ENCODE measurements at places on chromosomes 1 and 21.

GRCh38 chr21:33244082-33244778 lies 14.5 kb downstream of the IFNAR2 start:
- DNase-seq: no peak

DNA sequence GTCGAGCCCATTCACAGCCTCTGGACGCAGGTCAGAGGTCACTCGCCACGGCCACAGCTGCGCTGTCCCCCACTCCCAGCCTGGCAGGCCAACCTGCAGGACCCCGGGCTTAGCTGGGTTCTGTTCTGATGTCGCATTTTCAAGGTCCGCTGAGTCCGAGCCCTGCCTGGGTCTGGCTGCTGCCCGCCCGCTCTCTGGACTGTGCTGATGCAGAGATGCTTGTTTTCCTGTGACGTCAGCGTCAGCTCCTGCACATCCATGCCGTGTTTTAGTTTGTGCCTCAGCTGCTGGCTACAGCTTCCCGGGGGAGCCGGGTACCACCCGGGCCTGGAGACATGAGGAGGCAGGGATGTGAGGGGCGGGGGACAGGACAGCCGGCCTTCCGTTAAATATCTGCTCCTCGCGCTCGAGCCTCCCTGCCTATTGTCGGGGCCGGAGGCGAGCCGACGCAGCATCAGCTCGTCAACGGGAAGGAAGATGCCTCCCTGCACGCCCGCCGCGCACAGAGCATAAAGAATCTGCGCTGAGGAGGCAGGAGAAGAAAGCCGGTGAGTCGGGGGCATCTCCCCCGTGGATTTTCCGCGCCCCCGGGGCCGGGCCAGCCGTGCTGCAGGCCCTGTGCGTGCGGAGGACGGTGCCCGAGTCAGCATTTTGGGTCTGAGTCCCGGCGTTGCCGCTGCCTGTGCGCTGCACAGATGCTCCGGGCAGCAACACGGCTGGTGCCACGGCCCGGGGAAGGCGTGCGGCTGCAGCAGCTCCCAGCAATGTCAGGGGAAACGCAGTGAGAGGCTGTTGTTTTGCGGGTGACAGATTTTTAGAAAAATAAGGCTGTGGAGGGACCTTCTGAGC lies 23.4 kb downstream of the PRKCZ start:
- no peak for DNase-seq

GRCh38 chr1:119870917-119871596 lies 25.3 kb downstream of the ADAM30 start:
- peak; percentile 6 for DNase-seq

DNA sequence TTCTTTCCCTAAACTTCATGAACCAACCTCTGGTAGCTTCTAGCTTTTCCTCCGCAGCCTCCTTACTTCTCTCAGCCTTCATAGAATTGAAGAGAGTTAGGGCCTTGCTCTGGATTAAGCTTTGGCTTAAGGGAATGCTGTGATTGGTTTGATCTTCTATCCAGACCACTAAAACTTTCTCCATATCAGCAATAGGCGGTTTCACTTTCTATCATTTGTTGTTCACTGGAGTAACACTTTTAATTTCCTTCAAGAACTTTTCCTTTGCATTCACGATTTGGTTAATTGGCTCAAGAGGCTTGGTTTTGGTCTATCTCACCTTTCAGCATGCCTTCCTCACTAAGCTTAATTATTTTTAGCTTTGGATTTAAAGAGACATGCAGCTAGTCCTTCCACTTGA lies 5.1 kb downstream of the URB2 start:
- no peak for DNase-seq

DNA sequence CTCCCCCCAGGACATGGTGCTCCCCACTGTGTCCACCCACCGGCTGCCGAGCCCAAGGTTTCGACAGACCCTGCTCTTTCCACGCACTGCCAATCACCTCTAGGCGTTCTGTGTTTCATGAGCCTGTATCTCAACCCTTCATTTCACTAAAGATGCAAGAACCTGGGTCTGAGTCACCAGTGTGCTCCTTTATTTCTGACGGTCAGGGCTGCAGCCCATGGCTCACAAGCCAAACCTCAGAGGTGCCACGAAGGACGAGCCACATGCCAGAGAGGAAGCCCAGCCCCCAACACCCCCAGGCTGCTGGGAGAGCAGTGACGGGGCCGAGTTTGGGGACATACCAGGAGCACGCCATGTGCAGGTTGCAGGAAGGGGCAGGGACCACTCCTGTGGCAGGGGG lies 79.2 kb upstream of the ARHGEF16 start:
- DNase-seq: no peak

DNA sequence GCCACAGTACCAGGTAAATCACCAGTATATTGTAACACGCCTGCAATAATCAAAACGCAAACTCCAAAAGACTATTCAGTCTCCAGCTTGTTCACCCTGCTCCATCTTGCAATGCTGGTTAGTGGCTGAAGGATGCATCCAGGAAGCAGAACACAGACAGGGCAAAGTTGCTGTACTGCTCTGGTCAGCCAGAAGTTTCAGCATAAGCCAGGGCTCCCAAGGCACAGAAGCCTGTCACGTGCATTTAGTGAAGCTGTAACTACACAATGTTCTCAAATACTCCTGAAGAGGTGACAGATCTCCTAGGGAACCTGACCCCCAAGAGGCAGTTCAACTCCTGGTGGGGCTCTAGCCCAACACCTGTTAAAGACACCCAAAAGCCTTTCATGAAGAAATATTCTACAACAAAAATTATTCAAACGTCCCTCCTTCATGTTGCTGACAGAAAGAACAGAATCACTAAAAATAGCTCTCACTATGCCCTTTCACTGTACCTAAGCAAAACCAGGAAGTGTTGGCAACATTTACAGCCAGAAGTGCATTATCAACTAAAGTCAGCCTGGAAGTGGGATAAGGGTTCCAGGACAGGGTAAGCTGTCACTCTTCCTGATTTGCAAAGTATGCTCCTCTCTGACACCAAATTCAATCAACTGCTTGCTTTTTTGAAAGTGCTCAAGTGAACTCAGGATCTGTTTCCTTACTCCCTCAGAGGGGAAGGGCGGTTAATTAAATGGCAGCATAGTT lies 52.1 kb downstream of the SLC35D1 start:
- DNase-seq: no peak

DNA sequence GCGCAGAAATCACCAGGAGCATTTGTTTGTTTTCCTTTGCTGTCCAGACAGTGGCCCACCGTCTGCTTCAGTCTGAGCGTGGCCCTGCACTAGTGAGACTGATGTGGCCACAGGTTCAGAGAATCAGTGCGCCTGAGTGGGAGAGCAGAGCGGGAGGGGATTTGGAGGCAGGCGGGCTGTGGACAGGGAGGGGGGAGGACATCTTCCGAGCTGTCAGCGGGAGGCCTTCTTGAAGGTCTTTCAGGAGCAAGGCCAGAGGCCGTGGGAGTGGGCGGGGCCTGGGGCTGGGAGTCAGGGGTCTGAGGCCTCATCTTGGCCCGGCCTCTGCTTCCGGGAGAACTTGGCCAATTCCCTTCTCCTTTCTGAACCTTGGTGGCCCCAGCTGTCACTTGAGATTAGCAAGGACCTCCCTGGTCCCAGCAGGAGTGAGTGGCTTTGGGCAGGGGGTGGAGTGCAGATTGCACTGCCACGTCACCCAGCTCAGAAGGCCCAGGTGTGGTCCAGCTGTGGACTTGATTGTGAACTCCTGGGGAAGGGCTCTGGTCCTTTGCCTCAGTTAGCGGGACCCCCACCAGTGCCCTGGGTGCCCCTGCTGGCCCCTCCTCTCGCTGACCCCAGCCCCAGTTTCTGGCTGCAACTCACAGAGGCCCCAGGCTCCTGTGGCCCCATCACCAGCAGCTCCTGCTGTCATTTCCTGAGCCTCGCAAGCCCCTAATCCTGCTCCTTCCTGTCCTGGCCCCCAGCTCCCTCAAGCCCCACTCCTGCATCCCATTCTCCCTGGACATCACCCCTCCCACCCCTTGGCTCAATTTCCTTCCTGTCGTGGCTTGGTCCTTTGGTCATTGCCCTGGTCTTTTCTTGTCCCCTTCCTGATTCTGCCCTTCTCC lies 8.4 kb downstream of the TNFRSF1B start:
- DNase-seq: no peak

- DNase-seq: no peak
Observed at GRCh38 chr1:118077331-118078045, 107.5 kb downstream of the SPAG17 start.

GRCh38 chr1:100035214-100035613 lies 65.4 kb downstream of the SLC35A3 start:
- DNase-seq: no peak

- DNase-seq: no peak
Observed at GRCh38 chr1:940107-941014, 16.6 kb downstream of the SAMD11 start.

- DNase-seq: no peak
Observed at GRCh38 chr1:204523605-204524215, 7.5 kb downstream of the MDM4 start.

- DNase-seq: no peak
Observed at GRCh38 chr1:68974447-68974846, 477.6 kb upstream of the DEPDC1 start.

- peak; percentile 51 for DNase-seq
Observed at GRCh38 chr1:151839457-151840403, at the start of gene C2CD4D. C2CD4D (minus strand) TSS chr1:151839820; CDS start chr1:151838989, 831 bp downstream.

GRCh38 chr1:238201992-238202391 lies 311.3 kb upstream of the ZP4 start:
- DNase-seq: no peak

DNA sequence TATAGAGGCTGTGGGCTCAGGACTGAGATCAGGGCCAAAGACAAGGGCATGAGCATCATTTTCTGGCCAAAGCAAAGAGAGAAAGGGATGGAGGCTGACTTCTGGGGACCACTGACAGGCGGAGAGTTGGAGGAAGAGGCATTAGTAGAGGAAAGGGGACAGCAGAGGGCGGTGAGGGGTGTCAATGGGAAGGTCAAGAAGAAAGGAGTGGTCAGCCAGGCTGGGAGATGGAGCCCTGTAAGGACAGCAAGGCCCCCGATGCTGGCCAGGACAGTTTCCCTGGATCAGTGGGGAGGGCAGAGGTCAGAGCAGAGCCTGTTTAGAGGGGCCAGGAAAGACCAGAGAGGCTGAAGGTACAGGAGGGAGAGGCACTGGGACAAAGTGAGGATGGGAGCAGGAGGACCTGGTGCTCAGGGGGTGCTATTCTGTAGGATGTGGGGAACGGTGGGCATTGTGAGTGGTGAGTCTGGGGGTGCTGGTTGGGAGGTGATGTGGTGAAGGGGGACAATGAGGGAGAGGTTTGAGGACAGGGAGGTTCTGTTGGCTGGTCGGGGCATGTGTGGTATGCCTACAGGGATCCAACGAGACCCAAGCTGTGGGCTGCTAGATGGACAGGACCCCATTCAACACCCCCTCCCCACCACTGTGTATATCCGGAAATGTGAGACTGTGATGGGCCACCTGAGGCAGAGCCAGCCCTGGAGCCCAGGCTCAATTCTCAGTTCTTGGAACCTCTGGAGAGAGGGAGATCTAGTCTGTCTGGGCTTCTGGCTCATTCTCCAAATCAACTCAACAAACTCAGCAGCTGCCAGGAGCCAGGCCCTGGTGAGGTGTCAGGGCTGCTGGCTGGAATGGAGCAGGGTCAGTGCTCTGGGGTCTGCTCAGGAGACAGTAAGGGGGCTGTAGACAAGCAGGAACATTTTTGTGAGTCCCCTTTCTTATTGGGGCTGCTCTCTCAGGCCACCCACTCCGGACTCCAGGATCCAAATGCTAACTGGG lies 1.4 kb upstream of the FAM151A start:
- no peak for DNase-seq

GRCh38 chr1:21200767-21201166 lies 24.1 kb upstream of the EIF4G3 start:
- DNase-seq: no peak

- DNase-seq: no peak
Observed at GRCh38 chr1:178629252-178630154, 95.5 kb upstream of the RALGPS2 start.

DNA sequence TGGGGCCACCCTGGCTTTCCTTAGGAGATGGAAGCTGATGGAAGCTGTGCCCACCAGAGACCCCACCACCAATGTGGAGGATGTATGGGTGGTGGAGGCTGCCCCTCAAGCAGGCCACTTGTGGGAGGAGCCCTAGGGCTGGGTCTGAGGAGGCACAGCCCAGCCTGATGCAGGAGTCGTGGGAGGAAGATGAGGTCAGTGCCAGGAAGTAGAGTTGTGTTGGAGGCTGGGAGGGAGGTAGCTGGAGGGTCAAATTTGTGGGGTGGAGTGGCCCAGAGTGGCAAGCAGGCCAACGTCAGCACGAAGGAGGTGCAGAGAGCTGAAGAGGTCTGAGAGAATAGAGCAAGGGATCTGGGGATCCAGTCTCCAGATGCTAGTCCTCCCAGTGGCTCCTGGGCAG lies 119.0 kb upstream of the USP24 start:
- no peak for DNase-seq

GRCh38 chr1:53295726-53296116 lies 32.1 kb downstream of the LRP8 start:
- no peak for DNase-seq

- DNase-seq: no peak
Observed at GRCh38 chr1:36599828-36600227, 117.1 kb upstream of the CSF3R start.

DNA sequence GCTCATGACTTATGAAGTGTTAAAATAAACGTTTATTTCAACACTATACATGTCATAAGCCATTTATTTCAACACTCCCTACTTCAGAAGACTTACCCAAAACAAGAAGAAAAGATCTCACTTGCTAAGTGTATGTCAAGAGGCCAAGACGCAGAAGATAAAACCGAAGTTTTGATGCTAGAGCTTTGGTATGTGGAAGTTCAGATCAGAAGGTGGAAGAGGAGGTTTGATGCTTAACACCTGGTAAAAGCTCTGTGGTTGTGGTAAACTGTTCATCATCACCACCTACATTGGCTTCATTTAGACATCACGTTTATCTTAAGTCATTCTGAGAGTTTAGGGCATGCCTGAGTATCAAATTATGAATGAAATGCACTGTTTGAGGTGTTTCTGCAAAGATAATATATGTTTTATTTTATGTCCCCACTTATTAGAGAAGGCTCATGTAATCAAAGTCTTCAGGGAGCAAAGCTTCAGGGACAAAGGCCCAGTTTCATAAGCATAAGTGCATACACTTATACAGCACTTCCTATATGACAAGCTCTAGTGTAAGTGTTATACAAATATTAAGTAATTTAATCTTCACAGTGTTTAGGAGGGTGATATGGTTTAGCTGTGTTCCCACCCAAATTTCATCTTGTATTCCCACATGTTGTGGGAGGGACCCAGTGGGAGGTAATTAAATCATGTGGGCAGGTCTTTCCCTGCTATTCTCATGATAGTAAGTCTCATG lies 533.3 kb downstream of the PTBP2 start:
- DNase-seq: no peak

DNA sequence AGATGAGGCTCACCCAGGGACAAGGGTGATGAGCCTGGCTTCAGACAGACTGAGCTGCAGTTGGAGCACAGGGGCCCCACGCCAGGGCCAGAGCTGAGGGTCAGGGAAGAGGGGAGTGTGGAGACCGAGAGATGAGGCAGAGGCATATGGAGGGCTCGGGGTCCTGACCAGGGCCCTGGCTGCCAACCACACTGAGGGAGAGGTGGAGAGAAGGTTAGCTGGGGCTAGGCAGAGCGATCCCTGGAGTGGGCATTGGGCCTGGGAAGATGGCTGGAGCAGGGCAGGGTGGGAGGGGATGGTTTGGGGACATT lies 8.0 kb downstream of the PEAR1 start:
- no peak for DNase-seq

Measured in activated CD4-positive, CD25-positive, alpha-beta regulatory T cell (primary cell).